ENCODE measurements at places on chromosomes 1 and 21.

DNA sequence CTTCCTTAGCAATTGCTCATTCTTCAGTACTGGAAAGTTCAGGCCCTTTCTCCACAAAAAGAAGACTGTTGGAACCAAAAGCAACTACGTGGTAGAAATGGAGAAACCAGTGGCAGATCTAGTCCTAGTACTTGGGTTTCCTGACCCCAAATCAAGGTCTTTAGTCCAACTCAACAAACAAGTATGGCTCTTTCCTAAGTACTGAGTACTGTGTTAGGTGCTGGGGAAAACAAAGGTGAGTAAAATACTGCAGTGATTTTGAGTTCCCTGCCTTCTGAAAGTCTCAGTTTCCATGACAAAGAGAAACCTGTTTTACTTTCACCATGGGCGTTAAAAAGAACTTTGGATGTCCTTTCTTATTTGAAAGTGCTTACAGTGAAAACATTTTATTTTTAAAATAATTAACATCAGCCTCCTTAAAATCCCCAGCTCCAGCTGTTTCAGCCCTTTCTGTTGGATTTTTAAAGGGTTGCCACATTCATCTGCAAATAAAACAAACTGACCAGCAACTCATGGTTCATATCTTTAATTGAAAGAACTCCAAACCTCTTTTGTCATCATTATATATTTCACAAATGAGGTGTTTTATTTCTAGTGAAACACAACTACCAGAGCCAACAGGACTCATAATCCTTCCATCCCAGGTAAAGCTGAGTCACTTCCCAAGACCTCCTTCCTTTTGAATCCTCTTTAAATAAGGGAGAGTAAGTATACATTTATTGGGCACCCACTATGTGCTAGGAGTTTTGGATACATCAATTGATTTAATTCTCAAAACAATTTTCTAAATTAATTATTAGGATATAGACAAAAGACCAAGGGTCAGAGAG lies 35.4 kb downstream of the PLPP3 start:
- DNase-seq, result no peak

GRCh38 chr1:11342621-11343032 lies 69.6 kb downstream of the UBIAD1 start:
- no peak for DNase-seq

GRCh38 chr1:153968000-153968363 lies 280 bp downstream of the CREB3L4 start:
- DNase-seq, result no peak

DNA sequence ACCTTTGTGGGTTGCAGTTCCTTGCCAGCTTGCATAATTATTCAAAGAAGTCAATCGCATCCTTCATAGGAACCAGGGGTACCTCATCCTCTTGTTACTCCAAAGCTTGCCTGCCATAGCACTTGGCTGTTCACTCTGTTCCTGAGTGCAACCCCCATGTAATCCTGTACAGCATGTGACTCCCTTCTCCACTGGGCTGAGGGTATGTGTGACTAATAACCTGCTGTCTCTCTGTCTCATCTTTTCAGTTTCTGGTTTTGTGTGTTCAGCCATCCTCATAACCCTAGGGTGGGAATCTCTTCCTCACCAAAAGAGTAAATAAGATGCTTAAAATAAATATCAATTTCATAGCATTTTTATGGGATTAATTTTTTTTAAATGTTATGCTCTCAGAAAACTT lies 351.9 kb downstream of the S1PR1 start:
- DNase-seq, result no peak

GRCh38 chr1:178857126-178857525 lies 13.8 kb downstream of the ANGPTL1 start:
- DNase-seq, result no peak

- DNase-seq, result no peak
Observed at GRCh38 chr1:178818416-178818815, 52.5 kb downstream of the ANGPTL1 start.

DNA sequence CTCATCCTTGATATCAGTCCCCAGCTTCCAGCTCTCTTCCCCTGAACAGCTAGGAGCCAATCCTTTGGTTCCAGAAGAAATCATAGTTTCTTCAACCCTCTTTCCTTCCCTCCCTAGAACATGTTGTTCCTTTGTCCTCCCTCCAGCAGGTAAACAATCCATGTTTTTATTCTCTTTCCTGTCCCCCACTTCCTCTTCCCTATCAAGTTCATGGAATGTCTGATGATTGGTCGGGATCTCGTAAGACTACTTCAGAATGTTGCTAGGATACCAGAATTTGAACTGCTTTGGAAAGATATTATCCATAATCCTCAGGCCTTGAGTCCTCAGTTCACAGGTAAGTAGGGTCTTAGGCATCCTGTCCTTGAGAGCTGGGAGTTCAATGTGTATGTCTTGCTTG lies 23.1 kb upstream of the SLC27A3 start:
- DNase-seq, result no peak

DNA sequence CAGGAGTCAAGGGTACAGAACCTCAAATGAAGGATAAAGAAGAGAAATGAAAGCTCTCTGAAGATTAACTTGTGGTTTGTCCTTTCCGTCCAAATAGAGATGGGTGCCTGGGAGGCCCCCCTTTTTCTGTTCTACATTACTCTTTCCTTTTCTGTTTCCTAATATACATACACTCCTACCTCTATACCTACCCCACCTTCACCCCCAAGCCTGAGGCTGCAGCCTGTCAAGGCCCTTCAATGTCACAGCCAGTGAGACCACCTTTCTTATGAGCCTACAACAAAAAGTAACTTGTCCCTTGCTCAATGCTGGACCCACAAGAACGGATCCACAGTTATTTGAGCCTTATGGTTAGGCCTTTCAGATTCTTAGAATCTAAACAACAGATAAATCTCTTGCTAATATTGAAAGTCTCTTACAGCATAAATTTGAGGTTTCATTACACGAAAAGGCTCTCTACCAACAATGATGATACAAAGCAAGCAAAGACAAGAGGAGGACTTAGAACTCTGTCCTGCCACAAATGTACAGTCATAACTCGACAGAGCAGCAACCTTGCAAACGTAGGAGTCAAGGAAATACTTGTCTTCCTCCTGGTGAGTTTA lies 4.1 kb upstream of the TRAF3IP3 start:
- DNase-seq, result no peak

- DNase-seq, result no peak
Observed at GRCh38 chr1:199482426-199482825, 545.1 kb upstream of the NR5A2 start.

GRCh38 chr1:153001382-153001781 lies at the start of gene SPRR3:
SPRR3 (plus strand) TSS chr1:153001749; CDS start chr1:153003021, 1,272 bp downstream.
- no peak for DNase-seq

- no peak for DNase-seq
Observed at GRCh38 chr1:15676688-15677661, 7.1 kb upstream of the PLEKHM2 start.

- no peak for DNase-seq
Observed at GRCh38 chr21:40835184-40835694, 11.7 kb downstream of the DSCAM start.

- DNase-seq, result no peak
Observed at GRCh38 chr1:51997974-51998382, 7.5 kb upstream of the RAB3B start.

- DNase-seq, result no peak
Observed at GRCh38 chr1:53349968-53350852, 22.3 kb upstream of the LRP8 start.

DNA sequence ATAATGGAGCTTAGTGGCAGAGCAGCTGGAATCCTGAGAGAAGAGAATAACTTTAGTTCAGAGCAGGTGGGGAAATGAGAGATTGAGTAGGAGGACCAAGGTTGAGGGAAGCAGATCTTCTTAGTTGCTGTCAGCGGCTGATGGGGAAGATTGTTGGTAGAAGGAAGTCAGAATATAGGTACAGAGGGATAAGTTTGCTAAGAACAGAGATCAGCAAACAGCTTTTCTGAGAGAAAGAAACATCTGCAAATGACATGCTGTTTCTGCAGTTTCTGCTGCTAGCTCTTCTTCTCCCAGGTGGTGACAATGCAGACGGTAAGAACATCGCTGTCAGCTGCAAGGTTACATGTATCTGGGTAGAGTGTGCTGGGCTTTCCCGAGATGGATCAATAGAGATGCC lies at the start of gene CD1C:
Gene CD1C, plus strand, starts transcription at position 113 of the 400 bp plus-strand sequence. Its CDS starts 142 bp downstream, at position 255.
- DNase-seq, result no peak

DNA sequence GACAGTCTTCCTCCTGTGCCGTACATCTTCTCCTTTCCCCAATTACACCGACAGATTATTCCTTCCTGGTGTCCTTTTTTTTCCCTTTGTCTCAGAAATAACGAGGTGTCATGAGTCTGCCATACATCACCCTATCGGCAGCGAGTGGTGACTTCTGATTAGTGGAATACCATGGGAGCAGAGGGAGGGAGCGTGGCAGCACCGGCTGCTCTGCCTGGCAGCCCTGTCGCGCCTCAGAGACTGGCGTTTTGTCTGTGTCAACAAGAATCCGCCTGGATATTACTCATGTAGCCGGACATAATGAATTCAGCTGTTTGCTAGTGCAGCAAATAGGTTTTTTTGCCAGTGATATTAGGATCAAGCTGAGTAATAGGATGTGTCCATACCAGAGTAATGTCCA lies 51.8 kb downstream of the UTP25 start:
- no peak for DNase-seq

DNA sequence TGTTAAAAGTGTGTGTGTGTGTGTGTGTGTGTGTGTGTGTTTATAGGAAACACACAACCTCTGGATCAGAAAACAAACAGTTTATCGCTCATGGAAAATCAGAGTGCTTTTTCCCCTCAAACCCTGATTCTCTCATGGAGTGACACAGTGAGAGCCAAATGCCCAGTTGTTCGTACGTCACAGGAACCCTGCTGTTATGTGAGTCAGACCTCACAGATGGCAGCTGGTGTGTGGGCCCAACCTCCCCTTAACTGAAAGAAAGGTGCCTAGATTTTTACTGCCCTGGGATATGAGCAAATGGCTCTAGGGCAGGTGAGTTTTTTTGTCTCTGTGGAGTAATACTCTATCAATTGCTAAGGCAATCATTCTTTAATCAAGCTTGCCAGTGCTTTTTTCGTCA lies 1788.1 kb downstream of the BRINP3 start:
- no peak for DNase-seq

DNA sequence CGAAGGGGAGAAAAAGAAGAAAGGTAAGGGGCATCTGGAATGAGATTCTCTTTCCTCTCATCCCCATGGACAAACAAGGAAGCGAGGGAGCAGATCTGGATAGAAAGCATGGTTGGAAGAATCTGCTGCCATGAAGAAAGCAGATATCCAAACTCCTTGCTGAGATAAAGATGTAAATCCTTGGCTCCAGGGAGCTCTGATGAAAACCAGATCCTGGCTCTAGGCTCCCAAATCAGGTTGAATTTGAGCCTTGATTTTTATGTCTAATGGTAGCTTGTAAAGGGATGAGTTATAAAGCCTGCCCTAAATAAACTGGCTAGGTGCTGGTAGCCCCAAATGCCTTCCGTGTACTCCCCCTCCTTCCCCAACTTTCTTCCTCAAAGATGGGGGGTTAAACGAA lies 64.1 kb upstream of the LAX1 start:
- no peak for DNase-seq

DNA sequence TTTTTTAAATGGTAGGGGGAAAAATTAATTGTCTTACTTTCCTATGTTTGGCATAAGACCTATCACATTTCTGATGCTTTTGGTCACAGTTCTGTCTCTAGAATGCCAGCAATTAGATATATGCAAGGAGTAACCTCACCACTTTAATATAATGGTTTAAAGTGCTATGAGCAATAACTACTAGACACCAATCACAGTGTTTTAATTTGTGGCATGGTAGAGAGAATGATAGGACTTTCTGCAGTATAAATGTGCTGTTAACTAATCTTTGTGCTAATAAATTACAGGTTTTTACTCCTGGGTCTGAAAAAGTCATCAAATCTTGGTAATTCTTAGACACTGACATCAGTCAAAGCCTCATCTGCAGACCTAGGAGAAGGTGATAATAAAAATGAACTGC lies 2110.3 kb downstream of the NCAM2 start:
- no peak for DNase-seq

- DNase-seq, result no peak
Observed at GRCh38 chr1:19493547-19493946, 8.2 kb upstream of the CAPZB start.

GRCh38 chr1:85199667-85200462 lies 951 bp downstream of the SYDE2 start:
- DNase-seq, result no peak

DNA sequence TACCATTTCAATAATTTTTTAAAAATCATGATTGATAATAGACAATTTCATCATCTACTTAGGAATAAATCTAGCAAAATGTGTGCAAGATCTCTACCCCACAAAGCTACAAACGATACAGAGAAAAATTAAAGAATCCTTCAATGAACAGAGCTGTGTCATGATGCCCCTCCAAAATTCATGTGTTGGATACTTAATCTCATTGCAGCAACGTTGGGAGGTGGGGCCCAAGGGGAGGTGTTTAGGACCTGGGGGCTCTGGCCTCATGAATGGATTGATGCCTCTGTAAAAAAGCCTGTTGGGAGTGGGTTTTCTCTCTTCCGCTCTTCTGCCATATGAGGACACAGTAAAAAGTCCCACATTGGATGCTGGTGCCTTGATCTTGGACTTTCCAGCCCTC lies 54.9 kb downstream of the PRSS38 start:
- DNase-seq, result no peak

DNA sequence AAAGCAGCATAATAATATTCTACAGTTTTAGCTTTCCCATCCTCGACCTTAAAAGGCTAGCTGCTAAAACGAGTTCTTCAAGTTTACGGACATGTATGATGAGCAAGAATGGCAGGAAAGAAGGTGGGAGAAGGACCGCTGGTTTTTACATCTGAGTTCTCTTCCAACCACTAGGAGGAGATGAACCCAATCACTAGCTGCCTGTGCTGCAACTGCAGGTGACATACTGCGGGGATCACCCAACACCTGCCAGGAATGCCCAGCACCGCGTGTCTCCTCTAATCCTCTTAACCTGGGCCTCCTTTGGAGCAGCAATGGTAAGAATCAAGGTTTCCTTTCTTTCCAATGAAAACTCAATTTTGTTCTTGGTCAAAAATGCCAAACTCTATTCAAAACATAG lies 23.5 kb downstream of the TOR3A start:
- DNase-seq, result no peak

- no peak for DNase-seq
Observed at GRCh38 chr1:209455145-209455544, 128.4 kb upstream of the CAMK1G start.

GRCh38 chr1:228998179-228998578 lies 262.9 kb downstream of the RHOU start:
- no peak for DNase-seq

DNA sequence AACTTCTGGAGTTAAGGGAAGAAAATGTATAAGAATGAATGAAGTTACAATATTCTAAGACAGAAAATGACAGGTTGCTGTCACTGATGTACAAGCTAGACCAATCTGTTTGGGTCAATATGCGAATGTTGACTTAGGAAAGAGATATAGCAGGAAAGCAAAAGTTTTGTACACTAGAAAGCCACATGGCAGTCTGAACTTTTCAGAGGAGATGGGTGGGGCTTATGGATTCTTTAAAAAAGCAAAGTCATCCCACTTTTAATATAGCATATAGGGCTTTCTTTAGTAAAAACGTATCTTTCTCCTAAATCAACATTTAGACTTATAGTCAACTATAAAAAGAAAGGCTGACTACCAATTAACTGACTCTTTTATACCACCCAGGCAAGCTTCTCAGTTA lies 381.2 kb downstream of the PTPRC start:
- DNase-seq, result no peak

- peak; percentile 27 for DNase-seq
Observed at GRCh38 chr21:32772281-32773047, 909 bp upstream of the PAXBP1 start.

GRCh38 chr1:100459358-100460114 lies 78.4 kb upstream of the GPR88 start:
- DNase-seq, result peak; percentile 69
